Activated CD4-positive, alpha-beta T cell treated with anti-CD3 and anti-CD28 coated beads for 36 hours (primary cell): ENCODE measurements at places on chromosomes 2 and 18.

DNA sequence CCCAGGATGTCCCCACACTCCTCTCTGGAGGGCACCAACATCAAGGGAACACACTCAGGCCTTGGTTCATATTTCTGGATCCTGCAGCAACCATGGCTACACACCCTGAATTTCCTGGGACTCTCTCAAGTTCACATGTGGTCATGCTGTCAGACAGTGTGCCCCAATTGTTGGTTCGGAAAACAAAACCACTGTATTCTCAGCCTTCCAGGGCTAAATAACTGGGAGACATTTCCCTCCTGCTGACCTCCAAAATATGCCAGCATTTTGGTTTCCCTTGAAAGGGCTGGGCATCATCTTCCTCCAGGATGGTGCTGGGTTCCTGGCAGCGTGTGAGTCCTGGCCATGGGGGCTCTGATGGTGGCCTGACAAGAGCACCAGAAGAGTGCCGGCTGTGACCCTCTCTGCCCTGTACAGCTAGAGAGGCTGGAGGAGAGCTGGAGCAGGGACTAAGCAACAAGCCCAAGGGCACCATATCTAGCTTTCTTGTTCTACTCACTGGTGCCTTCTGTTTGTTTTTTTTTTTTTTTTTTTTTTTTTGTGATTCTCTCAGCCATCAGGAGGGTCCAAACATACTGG is 37.5 kb upstream of the WIPF1 start:
- peak; percentile 19 for DNase-seq

DNA sequence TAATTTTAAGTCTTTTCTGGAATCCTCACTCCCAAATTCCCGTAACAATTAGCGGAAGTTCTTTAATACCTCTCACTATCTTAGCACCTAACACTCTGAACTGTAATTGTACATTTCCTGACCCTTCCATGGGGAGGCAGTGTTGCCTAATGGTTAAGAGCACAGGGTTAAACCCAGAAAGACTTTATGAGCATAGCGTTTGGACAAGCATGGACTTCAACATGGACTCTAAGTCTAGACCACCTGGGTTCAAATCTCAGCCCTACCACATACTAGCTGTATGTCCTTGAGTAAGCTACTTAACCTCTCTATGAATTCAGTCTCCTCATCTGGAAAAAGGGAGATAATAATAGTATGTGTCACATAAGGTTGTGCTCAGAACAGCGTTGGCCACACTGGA is 13.0 kb downstream of the ANTXR1 start:
- DNase-seq: peak; percentile 63

DNA sequence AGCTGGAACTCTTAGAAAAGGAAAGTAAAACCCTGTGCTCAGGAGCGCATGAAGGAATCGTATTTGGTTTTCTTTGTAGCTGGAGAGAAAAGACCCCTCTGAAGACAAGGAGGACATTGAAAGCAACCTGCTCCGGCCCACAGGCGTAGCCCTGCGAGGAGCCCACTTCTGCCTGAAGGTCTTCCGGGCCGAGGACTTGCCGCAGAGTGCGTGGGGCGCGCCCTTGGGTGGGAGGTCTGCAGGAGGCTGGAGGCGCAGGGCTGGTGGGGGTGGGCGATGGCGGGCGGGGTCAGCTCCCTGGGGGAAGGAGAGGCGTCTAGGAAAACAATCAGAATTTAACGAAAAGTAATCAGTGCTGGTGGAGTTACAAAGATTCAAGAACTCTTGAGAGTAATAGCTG is 72.8 kb downstream of the DYSF start:
- DNase-seq: no peak

GRCh38 chr2:64114912-64115277 is 29.3 kb downstream of the PELI1 start:
- DNase-seq: no peak

GRCh38 chr2:134463699-134464022 is 209.8 kb downstream of the MGAT5 start:
- no peak for DNase-seq

GRCh38 chr2:28338046-28338817 is 54.4 kb upstream of the FOSL2 start:
- DNase-seq: no peak

DNA sequence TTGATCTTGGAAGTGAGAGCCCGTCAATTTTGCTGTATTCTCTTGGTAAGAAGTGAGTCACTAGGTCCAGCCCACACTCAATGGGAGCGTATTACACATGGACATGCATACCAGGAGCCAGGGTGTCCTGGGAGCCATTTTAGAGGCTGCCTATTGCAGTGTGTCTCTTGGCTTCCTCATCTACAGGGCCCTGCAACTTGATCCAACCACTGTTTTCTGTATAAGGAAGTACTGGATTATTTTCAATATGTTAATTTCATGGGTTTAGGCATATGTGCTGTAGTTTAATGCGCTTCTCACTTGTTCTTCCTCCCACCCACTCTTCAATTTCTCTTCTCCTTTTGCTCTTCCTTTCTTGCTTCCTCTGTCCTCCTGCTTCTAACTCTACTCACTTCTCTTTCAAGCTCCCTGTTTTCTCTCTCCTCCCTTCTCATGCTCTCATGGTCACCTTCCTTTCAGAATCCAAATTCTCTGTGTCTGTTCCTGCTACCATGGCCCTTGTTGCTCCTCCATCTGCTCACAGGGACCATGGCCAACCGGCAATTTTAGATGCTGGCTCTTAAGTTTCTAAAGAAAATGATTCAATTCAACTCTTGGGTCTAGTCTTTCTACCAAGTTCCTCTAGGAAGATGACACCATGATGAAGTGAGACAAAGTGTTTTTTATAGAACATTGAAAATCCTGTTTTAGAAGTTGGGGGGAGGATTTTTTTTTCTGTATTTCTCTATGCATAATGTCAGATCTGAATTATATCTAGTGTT is 152.0 kb upstream of the ZEB2 start:
- DNase-seq: no peak

DNA sequence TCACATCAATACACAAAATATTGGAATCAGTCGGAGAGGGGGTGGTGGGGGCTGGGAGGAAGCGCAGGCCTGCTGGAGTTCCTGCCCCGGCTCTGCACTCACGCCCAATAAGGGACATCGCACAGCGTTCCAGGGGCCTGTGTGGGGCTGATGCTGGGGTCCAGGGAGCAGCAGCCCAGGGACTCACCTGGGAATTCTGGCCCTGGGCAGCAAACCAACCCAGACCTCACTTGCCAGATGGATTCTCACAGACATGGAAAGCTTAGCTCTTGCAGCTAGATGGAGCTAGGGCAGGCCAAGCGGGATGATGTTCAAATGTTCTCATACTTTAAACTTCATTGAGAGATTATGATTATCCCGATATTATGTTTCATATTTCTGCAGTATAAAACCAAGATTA is 266.6 kb upstream of the TANK start:
- DNase-seq: no peak

DNA sequence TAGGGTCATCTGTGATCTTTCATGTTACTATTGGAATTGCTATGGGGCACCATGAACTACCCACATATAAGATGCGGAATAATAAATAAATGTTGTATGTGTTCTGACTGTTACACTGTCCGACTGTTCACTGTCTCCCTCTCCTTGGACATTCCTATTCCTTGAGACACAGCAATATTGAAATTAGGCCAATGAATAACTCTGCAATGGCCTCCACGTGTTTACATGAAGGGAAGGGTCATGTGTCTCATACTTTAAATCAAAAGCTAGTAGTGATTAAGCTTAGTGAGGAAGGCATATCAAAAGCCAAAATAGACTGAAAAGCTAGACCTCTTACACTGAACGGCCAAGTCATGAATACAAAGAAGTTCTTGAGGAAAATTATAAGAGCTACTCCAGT is 751.3 kb downstream of the SOCS6 start:
- DNase-seq: no peak

- no peak for DNase-seq
Observed at GRCh38 chr2:225171350-225171749, 129.1 kb upstream of the DOCK10 start.

DNA sequence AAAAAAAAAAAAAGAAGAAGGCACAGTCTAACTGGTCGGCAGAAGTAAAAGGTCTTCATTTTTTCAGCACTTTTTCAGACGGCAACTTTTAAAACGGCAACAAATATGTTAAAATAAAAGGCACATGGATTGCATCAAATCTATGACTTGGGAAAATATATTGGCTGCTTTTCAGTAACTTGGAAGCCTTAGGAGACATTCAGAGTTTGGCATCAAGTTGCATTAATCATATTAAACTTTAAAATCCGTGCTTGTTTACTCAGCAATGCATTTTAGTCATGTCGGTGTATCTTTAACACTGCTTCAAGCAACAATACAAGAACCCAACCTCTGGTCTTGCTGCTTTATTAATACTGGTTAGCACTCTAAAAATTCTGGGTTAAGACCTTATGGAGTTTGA is 111.1 kb downstream of the MEP1B start:
- DNase-seq: no peak

DNA sequence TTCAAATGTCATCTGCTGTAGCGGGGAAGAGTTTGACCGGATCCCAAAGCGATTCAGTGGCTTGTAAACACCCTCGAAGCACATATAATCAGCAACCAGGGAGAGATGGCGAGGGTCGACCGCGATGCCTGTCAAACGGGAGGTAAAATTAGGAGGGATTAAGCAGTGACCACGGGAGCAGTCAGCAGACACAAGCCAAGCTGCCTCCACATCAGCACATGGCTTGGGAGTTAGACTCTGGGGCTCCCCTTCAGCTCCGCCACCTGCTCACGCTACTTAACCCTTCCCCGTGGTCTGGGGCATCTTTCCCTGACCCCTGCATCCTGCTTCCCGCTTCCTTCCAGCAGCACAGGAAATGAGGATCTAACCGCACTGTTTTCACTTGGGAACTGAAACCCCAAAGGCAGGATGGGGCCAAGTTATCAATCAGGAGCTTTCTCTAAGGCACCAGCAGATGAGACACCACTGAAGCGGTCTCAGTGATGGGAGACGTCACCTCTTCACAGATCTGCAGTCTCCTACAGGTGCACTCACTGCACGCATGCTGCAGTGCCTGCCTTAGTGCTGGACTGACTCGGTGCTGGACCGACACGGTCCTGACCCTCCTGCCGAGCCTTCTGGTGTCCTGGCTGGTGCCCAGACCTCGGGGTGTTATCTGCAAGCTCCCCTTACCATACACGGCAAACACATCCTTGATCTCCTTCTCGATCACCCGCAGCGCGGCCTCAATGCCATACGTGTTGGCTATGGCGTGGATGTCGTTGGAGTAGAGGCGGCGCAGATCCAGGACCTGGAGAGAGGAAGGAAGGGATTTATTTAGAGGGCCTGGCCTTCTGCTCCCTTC is 77.5 kb downstream of the POLR1A start:
- DNase-seq: no peak

DNA sequence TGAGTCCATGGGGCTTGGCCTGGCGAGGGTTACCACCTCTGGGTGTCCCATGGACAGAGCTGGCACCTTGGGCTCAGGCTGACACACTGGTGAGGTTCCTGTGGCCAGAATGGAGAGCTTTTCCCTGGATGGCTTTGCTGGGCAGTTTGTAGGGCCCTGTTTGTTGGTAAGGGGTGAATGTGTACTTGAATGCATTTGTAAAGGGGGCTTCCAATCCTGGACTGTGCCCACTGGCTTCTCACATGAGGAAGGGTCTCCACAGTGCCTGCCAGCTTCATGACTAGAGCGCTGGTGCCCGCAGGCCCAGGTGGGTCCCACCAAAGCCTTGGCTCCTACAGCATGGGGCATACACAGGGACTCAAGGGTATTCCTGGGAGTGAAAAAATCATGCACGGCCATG is 103.5 kb upstream of the SIX2 start:
- DNase-seq: no peak

- DNase-seq: no peak
Observed at GRCh38 chr2:206471524-206472062, 28.3 kb downstream of the ADAM23 start.

DNA sequence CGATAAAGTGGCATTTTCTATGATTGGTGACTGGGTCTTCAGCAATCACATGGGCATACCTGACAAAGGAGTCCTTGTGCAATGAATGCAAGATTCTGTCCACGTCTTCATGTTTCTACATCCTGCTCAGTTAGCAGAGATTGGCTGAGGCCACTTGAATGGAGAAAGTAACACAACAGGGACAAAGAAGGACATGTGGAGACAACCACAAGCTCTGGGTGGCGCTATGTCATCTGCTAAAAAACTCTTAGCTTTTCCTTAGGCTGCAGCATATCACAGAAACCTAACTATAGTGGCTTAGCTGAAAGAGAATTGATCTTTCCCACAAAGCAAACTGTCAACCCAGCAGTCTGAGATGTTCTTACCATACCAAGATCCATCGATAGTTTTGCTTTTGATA is 1109.7 kb downstream of the SOCS6 start:
- DNase-seq: peak; percentile 14

GRCh38 chr2:179260224-179260623 is 4.4 kb downstream of the SESTD1 start:
- DNase-seq: no peak
